ENCODE measurements at places on chromosomes 1 and 21.

- no peak for DNase-seq
Observed at GRCh38 chr1:171254859-171255258, 6.6 kb downstream of the FMO1 start.

- no peak for DNase-seq
Observed at GRCh38 chr1:45170151-45170742, 36.2 kb downstream of the ZSWIM5 start.

- no peak for DNase-seq
Observed at GRCh38 chr1:145886390-145886789, 724 bp upstream of the ANKRD35 start.

- no peak for DNase-seq
Observed at GRCh38 chr1:70090141-70090540, 115.2 kb downstream of the LRRC40 start.

GRCh38 chr1:170205301-170205700, 59.5 kb downstream of the NTMT2 start:
- no peak for DNase-seq

GRCh38 chr1:18572022-18572880, 58.4 kb upstream of the PAX7 start:
- DNase-seq = no peak
